ENCODE measurements at places on chromosomes 1 and 21.
A peak's percentile ranks its signal among the peaks of the same experiment; 100 is the strongest.

- peak; percentile 89 for DNase-seq
These were observed 10.8 kb upstream of the DUSP12 start for GRCh38 chr1:161738627-161739287.

DNA sequence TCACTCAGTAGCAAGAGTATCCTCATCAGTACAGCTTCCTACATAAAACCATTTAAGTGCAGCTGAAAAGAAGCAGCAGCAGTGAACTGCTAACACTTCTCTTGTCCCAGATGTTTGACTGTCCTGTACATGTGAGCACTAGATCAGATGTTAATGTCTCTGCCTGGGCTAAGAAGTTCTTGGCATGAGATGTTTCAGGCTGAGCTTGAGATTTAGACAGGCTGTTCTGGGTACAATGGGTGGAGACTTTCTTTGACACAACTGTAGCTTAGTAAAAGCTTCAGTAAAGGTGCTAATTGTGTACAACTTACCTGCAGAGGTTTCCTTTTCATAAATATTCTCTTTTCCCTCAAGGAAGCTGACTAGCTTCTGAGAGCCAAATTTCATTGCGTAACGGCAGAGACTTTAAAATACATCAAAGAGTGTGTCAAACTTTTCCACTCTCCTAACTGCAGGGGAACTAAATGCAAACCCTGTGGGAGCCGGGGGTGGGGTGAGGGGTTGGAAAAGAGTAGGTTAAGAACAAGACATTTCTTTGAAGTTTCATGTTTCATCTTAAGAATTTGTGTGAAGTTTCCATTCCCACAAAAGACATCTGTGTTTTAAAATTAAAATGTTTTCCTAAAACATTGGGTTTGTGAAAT is 82.1 kb upstream of the CCDC190 start:
- peak; percentile 28 for DNase-seq

DNA sequence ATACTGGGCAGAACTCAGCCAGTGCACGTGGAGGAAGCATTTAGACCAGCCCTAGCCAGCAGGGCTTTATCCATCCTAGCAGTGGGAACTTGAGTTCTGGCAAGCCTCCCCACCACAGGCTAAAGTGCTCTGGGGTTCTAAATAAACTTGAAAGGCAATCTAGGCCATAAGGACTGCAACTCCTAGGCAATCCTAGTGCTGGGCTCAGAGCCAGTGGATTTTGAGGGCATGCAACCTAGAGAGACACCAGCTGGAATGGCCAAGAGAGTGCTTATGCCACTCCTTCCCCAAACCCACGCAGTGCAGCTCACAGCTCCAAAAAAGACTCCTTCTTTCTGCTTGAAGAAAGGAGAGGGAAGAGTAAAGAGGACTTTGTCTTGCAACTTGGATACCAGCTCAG is 70.5 kb upstream of the APOBEC4 start:
- DNase-seq = no peak

DNA sequence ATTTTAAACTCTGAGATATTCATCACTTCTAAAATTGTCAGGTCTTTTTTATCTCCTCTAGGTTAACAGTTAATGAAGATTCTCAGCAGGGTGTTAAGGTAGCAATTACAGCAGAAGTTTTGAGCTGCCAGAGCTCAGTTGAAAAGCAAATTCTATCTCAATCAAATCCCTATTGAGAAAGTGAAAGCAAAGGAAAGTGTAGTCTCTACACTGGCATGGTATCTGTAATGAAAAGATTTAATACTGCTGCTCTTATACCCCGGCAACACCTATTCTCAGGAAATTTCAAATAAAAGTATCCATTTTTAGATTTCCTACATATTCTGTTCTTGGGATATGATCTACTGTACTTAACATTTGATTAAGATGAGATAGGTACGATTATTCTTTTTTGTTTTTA is 913.5 kb downstream of the MRPL39 start:
- no peak for DNase-seq

- DNase-seq = no peak
These were observed 30.2 kb downstream of the RERE start for GRCh38 chr1:8787218-8787617.

DNA sequence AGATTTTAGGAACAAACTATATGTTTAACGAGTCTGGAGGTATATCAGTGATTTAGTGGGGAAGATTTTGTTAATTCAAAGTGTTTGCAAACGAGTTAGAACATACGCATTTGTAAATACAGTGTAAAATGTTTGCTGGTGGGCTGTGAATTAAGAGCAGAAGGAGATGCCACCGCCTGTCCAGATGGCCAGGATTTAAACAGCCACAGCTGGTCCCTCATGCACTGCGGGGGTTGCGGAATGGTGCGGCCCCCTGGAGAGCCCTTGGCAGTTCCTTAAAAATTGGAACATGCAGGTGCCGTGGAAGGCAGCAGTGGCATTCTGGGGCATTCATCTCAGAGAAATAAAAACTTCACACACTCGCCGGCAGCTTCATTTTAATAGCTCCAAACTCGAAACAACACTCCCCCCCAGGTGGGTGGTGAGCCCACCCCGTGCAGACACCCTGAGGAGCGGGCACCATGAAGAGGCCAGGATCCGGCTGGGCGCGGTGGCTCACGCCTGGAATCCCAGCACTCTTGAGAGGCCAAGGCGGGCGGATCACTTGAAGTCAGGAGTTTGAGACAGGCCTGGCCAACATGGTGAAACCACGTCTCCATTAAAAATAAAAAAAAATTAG is 3.5 kb upstream of the C1orf159 start:
- no peak for DNase-seq

GRCh38 chr1:171167785-171168184 is 17.3 kb upstream of the FMO2 start:
- DNase-seq = no peak

- peak; percentile 57 for DNase-seq
These were observed 14.4 kb downstream of the CD55 start for GRCh38 chr1:207335695-207336363.

DNA sequence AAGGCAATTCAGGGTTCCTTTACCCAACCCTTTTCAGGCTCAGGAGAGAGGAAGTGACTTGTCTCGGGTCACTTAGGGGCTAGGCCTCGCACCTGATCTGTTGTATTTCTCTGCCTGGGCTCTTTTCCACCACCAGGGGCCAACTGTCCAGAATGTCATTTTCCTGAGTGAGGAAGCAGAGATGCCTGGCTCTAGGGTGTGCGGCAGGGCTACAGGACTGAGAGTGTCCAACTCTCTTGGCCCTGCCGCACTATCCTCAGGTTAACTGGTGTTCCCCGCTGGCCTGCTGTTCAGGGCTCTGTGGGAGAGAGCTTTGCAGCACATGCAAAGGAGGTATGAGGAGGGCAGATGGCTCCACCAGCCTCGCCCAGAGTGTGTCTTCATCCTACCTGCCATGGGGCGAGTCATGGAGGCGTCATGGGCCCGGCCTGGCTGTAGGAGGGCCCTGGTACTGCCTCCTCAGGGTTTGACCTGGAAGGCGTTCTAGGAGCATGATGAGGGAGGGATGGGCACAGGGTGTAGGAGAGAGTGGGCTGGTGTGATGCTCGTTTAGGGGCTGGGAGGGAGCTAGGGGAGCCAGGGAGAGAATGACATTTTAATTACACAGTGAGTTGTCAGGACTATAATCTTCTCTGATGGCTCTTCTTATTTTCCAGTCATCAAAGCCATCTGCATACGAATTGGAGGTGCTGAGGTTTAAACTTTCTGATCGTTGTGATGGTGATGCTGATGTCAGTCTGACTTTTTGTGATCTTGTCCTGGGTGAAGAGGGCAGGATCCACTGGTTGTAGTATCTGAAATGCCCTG is 128.3 kb downstream of the NOS1AP start:
- no peak for DNase-seq

GRCh38 chr21:31781737-31782136 is 49.8 kb upstream of the SCAF4 start:
- peak; percentile 23 for DNase-seq

DNA sequence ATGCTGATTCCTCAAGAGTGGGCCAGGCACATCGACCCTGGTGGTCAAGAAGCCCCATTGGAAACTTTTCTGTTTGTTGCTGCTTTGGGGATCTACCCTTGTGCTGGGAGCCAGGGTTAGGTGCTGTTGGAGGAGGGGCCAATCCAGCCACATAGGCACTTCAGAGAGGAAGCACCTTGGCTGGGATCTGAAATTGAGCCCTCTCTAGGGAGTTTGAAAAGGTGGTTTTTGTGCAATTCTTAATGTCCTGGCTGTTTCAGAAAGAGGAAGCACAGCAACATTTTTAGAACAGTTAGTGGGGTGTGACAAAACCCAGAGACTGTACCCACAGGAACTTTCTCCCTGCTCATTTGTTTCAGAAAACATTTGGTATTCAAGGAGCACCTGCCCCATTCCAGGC is 17.2 kb upstream of the BEND5 start:
- DNase-seq = no peak

DNA sequence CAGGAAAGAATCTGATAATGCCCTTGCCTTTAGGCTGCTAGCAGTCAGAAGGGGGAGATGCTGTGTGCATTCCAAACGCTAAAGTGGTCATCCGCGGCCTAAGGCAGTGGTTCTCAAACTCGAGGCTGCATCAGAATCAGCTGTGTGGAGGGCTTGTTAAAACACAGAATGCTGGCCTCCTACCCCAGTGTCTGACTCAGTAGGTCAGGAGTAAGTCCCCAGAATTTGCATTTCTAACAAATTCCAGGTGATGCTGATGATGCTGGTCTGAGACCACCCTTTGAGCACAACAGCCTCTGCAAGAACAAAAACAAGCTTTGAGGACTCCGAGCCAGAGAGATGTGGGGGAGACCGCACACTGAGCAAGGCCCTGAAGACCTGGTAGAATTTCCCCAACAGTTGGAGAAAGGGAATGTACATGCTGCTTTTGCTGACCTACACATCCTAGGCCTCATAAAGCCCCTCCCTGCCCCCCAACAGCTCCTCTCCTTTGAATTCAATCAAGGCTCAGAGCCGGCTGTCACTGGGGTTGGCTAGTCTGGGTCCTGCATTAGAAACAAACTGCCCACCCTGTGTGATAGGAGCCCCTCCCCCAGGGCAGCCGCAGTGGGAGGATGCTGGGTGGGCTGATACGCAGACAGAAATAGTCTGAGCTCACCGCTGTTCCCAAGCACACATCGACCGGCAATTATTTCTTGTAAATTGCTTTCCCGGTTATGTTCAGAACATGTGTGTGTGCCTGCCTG is 27.1 kb downstream of the SHISAL2A start:
- no peak for DNase-seq

- peak; percentile 64 for DNase-seq
These were observed 104.7 kb downstream of the CAMTA1 start for GRCh38 chr1:6889875-6890480.

- no peak for DNase-seq
These were observed 221.9 kb upstream of the KCTD3 start for GRCh38 chr1:215345208-215345607.

DNA sequence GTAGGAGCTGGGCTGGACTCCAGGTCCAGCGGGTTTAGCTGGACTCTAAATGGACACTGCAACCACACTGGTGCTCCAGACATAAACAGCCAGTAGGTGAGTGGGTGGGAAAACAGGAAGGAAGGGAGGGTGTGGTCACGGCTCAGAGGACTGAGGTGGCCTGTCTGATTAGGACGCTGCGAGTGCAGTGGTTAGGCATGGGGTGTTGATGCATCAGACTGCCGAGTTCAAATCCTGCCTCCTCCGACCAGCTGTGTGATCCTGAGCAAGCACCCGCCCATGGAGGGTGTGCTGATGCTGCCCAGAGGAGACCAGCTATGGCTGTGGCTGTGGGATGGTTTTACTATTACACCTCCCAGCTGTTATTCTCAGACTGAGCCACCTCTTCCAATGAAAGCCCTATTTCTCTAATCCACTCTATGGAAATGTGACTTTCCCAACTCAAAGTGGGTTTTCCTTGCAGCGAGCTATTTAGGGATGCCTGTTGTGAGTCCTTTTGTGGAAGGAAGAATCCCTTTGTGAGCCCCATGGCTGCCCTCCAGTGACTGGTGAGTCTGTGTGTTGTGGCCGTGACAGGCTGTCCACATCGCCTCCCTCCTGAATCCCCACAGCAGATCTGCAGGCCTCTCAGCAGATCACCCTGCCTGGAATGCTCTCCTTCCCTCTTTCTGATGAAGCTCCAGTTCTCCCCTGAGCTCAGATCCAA is 56.6 kb upstream of the EDN2 start:
- DNase-seq = no peak

DNA sequence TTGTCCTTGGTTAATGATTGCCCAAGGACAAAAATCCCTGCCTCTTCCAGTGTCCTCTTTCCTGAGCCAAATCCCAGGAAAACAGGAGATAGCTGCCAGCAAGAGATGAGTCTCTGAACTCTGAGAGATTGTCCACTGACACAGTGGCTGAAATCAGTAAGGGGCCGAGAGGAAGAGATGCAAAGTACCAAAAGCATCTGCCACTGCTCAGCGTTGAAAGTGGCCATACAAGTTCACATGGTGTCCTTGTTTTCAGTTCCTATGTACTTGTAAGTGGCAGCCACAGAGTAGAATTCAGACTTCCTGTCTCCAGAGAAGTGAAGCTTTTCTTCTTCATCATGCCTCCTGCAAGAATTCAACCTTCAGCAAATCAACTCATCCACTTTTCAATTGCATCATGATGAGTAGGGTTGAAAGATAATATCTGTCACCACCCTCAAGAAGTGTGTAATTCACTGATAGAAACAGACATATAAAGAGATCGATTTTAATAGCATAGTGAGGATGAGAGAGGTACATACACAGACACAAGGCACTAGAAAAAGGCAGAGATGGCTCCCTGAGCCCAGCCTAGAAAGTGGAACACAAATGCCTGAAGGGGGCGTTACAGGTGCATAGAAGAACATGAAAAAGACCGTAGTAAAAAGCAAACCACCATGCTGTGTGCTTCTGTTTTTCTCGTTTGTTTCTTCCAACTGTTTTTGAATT is 185.8 kb downstream of the MRPL39 start:
- peak; percentile 33 for DNase-seq

DNA sequence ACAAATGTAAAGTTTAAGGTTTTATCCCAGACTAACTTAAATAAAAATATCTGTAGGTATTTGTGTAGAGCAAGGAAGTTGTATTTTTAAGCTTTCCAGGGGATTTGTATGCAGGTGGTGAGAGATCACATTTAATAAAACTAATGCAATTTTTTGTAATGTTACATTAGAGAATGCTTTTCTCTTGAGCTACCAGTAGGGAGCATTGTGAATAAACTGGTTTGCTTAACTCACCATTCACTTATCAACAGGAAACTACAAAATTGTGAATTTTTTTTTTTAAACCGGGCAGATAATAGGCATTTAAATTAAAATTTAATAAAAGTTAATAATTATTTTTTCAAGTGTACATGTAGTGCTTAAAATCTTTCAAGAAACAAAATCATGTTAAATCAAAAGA is 78.6 kb downstream of the IVNS1ABP start:
- DNase-seq = peak; percentile 36

- peak; percentile 67 for DNase-seq
These were observed 199.5 kb downstream of the TPR start for GRCh38 chr1:186175588-186175987.

GRCh38 chr1:241895013-241895412 is 47.0 kb downstream of the EXO1 start:
- no peak for DNase-seq

GRCh38 chr1:16998589-16998988 is 13.1 kb downstream of the ATP13A2 start:
- no peak for DNase-seq

GRCh38 chr1:60891281-60891680 is 191.1 kb upstream of the NFIA start:
- DNase-seq = no peak

- DNase-seq = peak; percentile 69
These were observed 4.0 kb upstream of the PKP1 start for GRCh38 chr1:201279313-201279712.

All from AG10803 (cell line).